ENCODE measurements at places on chromosomes 6 and 20.

GRCh38 chr6:119348096-119348747 lies 1.3 kb downstream of the MAN1A1 start:
- peak; percentile 21 for DNase-seq

DNA sequence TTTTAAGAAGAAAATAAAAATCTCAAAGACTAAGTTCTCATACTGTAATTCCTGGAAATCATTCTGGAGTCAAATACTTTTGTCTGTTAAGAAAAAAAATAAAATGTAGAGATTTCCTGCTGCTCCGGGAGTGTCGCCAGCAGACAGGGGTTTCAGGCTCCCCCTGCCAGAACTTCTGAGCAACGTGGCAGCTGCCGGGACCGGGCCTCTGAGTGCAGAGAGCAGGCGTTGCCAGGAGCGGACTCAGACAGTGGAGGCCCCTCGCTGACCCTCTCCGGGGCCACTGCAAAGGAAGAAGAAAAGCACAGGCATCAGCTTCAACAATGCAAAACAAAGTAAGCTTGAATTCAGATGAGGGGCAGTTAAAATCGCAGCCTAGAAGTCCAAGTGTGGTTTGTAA lies 95.5 kb downstream of the THBS2 start:
- DNase-seq, result no peak

DNA sequence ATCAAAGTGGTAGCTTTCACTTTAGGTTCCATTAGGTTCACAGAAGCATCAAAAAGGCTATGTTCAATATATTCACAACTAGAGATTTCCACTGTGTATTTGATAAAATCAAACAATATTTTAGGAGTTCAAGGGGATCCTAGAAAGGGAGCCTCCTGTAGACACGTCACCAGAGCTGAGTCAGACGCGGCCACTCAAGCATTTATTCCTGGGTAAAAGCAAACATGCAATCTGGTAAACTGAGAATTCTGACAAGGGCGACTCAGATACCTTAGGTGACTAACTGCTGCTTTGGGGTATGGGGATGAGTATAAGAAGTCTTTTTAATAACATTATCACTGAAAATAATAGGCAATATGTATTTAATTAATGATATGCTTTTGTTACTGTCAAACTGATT lies 118.7 kb upstream of the HMGN3 start:
- DNase-seq, result no peak

- no peak for DNase-seq
Measured at GRCh38 chr6:156057869-156058268, 602.2 kb upstream of the NOX3 start.

DNA sequence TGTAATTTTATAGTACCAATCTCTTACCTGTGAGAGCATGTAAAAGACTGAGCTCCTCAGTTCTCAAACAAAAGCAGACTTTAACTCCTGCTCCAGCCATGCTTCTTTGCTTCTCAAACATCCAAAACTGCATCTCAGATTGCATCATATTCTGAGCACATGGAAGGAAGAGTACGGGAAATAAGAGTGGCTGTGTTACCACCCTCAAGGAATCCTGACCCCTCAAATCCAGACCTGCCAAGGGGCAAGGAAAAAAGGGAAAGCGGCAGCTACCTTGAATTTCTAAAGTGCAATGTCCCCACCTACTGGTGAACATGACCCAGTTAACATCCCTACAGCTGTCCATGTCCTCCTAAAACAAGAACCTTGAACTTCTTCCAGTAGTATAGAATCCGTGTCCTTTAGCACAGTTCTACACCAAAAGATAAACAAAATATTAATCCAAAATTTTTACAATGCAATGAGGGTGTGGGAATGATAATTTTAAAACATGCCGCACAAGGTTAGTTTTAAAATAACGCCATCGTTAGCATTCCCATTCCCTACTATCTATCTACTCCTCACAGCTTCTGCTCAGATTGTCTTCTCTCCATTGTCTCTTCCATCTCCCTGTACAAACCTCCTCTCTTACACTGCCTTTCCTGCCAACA lies 34.1 kb upstream of the HLA-DQB1 start:
- peak; percentile 22 for DNase-seq

GRCh38 chr6:2034256-2034655 lies 211.1 kb downstream of the GMDS start:
- no peak for DNase-seq

- DNase-seq, result peak; percentile 62
Measured at GRCh38 chr20:3407040-3407770, at the start of gene DNAAF9. DNAAF9 (minus strand) TSS chr20:3407669; CDS start chr20:3407557, 112 bp downstream.

- no peak for DNase-seq
Measured at GRCh38 chr6:87729965-87730719, 28.1 kb upstream of the AKIRIN2 start.

- no peak for DNase-seq
Measured at GRCh38 chr6:93242049-93242448, 177.3 kb downstream of the EPHA7 start.

- DNase-seq, result no peak
Measured at GRCh38 chr20:603116-603640, 6.9 kb downstream of the TCF15 start.

GRCh38 chr6:106098383-106099234 lies 12.5 kb downstream of the PRDM1 start:
- DNase-seq, result peak; percentile 40

- DNase-seq, result no peak
Measured at GRCh38 chr6:141653590-141653989, 479.1 kb upstream of the GJE1 start.

DNA sequence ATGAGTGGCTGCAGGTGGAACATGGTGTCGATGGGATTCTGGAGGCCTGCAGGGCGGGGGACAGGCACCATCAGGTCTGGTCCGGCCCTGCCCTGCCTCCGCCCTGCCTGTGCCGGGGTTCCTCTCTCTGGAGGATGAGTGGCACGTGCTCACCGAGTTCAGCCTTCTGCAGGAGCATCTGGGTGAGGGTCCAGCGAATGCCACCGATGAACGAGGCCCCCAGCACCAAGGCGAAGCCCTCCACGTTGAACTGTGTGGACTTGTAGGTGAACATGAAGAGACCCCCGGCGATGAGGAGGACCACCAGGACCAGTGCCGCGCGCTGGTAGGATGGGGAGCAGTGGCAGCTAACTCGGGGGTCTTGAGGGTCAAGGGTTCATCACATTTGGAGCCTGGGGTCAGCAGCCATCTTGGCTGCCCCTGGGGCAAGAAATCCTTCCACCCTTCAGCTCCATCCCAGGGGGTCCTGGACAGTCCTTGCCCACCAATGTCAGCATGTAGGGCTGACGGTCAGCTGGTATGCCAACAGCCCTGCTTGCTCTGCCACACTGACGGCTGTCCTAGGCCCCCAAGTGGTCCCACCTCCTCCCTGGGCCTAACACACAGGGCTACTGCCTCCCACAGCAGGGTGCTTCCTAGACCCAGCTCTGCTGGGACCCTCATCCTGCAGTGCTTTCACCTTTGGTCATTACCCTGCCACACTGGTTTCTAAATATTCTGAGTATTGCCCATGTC lies 46.8 kb upstream of the CDH22 start:
- no peak for DNase-seq

DNA sequence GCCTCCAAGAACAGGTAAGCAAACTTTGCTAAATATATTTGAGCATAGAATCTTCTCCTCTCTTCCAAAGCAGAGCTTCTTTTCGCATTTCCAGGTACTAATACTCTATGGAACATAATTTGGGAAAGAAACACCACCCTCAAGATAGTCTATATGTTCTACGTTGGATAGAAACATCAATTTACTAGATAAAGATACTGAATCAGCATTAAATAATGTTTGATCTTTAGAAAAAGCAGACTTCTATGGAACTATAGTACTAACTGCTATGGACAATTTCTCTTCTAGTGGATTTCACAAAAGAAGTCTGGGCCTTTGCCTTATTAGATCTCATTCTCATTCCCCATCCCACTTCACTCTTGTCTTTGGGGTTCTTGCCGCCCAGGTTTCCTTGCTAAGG lies 103.0 kb downstream of the CDK19 start:
- no peak for DNase-seq
